DND-41 (cell line): ENCODE measurements at places on chromosomes 2 and 18.

- DNase-seq = no peak
Observed at GRCh38 chr18:25560369-25560768, 208.4 kb upstream of the ZNF521 start.

GRCh38 chr2:58019229-58019628 lies 27.4 kb upstream of the VRK2 start:
- DNase-seq = no peak

DNA sequence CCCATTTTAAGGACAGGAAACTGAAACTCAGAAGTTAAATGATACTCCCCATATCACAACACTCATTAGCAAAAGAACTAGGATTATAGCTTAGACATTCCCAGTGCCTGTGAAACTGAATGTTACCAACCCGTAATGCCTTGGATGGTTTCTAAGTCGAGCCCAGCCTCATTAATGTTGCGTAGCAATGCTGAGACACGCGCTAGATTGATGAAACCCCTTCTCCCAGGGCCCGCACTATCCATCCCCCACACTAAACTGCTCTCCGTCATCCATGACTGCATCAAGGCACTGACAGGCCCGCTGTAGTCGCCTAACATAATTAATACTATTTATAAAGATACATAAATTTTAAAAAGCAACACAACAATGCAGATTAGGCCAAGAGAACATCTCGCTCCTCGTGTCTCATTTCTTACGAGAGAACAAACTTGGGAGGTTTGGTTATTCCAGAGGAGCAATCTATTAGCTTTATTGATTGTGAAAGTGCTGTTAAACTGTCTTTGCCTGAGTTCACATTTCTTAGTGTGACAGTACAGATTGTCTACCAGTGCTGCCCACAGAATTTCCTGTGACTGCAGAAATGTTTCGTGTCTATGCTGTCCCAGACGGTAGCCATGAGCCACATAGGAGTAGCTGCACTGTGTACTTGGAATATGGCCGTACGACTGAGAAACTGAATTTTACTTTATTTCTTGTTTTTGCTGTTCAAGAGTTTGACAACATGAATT lies 312.2 kb upstream of the RAB12 start:
- no peak for DNase-seq

GRCh38 chr18:63832470-63832869 lies 55.0 kb upstream of the SERPINB2 start:
- DNase-seq = no peak

- no peak for DNase-seq
Observed at GRCh38 chr2:48531141-48531648, 1.2 kb downstream of the STON1 start.

- DNase-seq = no peak
Observed at GRCh38 chr2:177314194-177314593, 49.7 kb upstream of the NFE2L2 start.

DNA sequence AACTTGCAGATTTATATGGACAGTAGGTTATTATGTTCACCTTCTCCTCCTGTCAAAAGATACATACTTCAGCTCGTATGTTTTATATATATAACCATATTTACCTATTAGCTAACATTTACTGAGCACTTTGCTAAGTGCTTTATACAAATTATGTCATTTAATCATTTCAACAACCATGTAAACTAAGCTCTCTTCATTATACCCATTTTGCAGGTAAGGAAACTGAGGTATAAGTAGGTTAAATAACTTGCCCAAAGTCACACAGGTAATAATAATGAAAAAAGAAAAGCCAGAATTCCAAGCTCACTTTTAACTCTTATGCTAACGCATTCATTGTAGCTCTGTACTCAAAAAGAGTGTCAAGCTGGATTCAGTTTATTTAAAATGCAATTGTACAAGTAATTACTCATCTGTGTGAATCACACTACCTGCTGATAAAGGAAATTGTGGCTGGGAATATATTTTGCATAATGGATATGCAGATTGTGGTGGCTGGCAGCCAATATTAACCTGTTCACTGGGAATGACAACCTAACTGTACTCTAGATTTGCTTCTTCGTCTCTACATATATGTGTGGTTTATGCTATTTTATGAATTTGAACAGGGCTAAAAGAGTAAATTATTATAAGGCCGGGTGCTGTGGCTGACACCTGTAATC lies 20.6 kb downstream of the SLC16A14 start:
- no peak for DNase-seq

DNA sequence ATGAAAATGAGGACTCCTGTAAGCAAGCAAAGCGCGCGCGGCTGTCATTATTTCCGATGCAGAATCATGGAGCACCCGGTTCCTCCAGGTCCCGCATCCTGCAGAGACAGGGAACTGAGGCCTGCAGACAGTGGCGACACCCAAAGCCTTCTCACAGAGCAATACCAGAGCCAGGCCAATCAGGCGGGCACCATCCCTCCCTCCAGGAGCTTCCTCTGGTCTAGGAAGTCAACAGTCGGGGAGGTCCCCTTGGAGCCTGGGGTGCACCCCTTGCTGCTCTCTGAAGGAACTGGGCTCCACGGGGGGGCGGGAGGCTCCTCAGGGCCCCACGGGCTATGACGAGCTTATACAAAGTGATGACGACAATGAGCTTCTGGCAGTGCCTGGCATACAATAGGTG lies 60.3 kb upstream of the HPCAL1 start:
- no peak for DNase-seq

- no peak for DNase-seq
Observed at GRCh38 chr2:6675791-6676190, 189.9 kb downstream of the CMPK2 start.

GRCh38 chr2:58535182-58535581 lies 294.1 kb upstream of the FANCL start:
- no peak for DNase-seq

DNA sequence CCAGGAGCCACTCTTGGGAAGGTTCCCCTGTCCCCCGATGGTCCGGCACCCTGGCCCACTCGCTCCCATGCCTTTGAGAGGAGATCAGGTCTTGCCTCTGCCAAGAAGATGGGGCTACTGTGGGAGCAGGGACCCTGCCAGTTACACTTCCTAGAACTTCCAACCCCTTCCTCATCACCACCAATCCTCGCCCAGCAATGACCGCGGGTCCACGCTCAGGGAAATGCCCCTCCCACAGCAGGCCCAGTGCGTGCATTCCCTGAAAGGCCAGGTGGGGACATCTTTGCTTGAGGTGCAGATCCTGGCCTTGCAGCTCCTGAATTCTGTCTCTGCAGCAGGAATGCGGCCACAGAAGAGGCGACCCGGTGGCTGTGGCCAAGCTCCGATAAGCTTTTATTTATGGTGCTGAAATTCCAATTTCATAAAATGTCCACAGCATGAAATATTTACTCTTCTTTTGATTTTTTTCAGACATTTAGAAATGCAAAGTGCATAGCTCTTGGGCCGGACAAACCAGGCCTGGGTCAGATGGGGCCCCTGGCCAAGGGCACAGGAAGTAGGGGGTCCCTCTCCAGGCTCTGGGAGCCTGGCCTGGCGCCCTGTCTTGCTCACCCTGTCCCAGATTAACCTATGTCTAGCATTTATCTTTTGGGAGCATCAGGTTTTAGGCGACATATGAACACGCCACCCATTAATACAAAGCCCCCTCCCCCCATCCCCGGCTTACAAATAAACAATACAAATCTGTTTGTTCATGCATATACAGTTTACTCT lies 29.8 kb downstream of the PXDN start:
- no peak for DNase-seq

- no peak for DNase-seq
Observed at GRCh38 chr2:14182227-14182946, 450.1 kb upstream of the LRATD1 start.

DNA sequence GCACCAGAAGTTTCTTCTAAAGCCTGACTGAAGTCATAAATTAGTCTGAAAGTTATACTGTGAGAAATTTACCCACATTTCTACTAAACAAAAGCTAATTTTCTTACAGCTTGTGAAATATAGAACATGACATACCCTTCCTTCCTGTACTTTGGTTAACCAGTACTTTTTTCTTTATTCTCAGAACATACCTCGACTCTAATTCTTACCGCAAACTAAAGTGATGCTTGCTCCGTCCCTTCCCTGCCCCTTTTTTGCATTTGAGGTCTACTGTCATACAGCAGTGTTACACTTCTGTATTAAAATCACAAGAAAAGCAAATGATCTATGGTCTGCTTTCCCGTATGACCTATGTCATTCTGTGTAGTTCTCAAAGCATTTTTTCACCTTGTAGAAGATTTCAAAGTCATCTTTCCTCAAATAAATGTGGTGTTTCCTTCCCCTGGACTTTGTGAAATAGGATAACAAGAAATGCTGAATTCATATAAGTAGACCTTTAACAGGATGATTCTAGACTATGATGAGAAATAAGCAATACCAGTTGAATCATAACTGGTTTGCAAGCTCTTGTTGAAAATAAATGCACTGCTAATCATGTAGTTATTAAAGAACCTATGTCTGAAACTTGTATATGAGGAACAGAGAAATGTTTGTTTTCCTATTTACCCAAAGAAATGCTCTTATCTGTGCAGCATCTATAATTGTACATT lies 30.4 kb downstream of the CYTIP start:
- no peak for DNase-seq

DNA sequence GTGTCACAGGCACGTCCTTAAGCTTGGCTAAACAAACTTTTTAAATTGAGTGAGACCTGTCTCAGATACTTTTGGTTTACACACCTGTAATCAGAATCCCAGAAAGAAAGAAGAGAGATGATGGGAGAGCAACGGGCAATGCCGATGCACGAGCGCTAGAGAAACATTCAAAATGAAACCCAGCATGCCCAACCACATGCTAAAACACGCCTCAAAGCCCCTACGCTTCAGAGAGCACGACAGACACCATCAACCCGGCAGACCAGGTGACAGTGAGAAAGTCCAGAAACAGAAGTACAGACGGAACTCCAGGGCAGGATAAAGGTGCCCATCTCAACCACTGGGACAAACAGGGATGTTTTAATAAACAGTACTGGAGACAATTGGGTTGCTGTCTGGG lies 85.5 kb downstream of the HDAC4 start:
- no peak for DNase-seq

DNA sequence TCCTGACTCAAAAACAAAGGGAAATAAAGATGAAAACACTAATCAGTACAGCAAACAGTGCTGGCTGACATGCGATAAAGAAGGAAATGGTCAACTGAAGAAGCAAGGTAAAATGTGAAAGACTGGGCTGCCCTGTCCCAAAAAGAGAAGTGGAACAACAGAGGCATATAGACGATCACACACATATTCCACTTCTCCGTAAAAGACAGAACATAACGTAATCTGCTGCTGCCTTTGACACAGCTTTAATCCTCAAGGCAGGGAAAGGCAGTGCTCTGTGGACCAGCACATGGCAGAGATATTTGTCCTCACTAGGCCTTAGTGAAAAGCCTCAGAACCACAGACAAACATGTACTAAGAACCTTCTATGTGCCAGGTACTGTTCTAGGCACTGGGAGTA lies 24.3 kb upstream of the REL start:
- no peak for DNase-seq

DNA sequence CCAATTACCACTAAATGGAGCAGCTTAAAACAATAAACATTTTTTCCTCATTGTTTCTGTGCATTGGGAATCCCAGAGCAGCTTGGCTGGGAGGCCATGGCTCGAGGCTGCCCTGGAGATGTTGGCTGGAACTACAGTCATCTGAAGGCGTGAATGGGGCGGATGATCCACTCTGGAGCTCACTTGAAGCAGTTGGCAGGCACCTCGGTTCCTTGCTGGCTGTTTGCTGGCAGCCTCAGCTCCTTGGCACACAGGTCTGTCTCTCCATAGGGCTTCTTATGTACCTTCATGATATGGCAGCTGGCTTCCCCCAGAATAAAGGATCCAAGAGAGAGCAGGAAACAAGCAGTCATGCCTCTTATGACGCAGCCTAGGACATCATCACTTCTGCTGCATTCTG lies 227.0 kb upstream of the COPS8 start:
- DNase-seq = no peak

GRCh38 chr2:8304821-8305766 lies 376.8 kb upstream of the ID2 start:
- no peak for DNase-seq

DNA sequence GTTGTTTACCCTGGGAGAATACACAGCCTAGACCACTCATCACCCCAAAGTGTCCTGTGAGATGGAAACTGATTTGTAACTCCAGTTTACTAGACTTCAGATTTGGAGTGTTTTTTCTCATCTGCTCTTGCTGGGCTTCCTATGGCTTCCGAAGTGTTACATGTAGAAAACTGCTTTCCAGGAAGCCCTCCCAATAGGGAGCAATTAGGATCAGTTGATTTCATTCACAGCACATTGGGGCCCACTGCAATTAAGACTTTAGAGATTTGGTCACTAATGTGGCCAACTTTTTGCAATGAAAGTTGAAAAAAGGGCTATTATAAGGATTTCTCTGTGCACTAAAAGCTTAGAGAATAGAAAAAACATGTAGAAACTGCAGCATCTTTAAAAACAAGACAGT lies 656.6 kb upstream of the CHAC2 start:
- no peak for DNase-seq

DNA sequence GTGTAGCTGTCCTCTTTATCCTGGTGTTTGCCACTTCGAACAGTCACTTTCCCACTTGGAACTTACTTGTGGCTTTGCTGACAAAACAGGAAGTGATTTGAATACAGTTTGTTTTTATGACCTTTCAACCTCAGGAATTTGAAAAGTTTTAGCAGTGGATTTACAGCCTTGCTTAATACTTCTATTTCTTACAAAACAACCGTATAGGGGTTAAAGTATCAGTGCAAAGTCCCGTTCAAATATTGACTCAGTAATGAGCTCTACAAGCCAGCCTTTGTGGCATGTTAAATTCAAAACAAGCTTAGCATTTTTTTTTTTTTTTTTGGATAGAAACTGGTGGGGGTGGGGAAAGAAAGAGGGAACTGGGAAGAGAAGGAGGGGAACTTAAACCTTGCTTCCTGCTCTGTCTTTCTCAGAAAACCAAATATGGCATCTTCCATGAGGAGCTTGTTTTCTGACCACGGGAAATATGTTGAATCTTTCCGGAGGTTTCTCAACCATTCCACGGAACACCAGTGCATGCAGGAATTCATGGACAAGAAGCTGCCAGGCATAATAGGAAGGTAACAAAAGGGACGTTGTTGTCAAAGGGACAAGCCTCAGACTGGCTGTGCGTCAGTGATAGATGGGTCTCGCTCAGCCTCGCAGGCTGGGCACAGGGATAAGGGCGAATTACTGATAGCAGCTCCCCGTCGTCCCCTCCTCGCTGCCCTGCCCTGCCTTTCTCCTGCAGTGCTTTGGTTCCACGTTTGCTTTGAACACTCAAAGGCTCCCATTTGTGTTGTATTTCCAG lies at the start of gene HNMT:
HNMT (plus strand) TSS at position 408 of the 793 bp plus-strand sequence; CDS start at position 427, 19 bp downstream.
- no peak for DNase-seq

DNA sequence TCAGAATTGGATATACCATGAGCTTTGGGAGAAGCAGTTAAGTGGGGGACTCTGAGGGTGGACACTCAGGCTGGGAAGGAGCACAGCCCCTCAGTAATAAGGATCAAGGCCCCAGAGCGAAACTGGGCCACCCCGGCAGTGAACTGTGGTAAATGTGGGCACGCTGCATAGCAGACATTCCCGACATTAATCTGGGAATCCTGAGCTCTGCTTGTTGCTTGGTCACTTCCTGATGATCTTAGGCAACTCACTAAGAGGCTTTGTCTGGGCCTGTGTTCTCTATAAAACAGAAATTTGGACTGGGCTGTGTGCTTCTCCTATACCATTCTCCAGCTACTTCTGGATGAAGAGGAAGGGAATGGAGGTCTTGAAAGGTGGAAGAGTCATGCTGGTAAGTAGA lies 4.8 kb downstream of the TGFBRAP1 start:
- DNase-seq = no peak

- no peak for DNase-seq
Observed at GRCh38 chr2:157822993-157823392, 53.1 kb downstream of the ACVR1 start.

- DNase-seq = no peak
Observed at GRCh38 chr2:234706086-234706485, 209.2 kb upstream of the ARL4C start.
